Naive thymus-derived CD4-positive, alpha-beta T cell (primary cell): ENCODE measurements at places on chromosomes 11 and 22. TPM values are rescaled to one million over a fixed set of nuclear protein-coding genes. Genes with fewer than 3 reads are reported as not detected.

SGSM1 gene
- polyA plus RNA-seq: 0.52 TPM

ASCC2 gene
- 48.7 TPM for polyA plus RNA-seq

DNA sequence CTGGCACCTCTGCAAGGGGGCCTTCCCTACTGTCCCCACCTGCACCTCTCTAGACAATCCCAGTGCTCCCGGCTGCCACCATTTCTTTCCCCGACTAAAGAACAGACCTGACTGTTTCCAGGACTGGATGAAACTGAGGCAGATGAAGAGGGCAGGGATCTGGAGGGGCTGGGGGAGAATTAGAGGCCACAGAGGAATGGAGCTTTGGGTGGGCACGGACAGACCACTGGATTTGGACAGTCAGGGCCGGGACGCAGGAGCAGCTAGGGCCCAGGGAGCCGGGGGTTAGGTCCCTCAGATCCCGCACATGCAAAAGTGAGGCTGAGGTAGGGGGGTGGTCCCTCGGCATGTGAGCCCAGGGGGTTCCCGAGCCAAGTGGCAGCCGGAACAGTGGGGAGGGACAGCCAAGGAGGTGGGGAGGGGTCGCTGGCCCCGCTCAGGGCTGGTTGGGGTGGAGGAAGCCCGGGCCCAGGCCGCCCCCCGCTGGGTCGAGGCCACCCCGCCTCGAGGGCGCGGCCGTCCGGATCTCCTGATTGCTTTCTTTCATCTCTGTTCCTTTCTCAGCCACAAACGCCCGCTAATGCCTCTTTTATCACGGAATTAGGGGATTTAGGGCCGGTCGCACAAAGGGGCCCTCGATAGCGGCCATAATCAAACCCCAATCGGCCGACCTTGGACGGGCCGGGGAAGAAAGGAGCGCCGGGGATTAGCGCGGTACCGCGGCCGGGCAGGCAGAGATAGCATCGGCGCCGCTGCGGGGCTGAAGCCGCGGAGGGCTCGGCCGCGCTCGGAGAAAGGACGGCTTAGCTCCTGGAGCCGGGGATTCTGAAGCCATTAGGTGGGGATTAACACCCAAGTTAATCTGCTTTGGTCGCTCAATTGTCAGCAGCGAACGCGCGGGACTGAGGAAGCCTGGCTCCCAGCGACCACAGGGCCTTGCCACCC, 9.3 kb downstream of the SLC25A1 start:
- DNase-seq: no peak

- DNase-seq: no peak
These were observed 279.6 kb upstream of the PITPNB start for GRCh38 chr22:28198692-28199091.
